ENCODE measurements at places on chromosomes 16 and 17.
A peak's percentile ranks its signal among the peaks of the same experiment; 100 is the strongest.

DNA sequence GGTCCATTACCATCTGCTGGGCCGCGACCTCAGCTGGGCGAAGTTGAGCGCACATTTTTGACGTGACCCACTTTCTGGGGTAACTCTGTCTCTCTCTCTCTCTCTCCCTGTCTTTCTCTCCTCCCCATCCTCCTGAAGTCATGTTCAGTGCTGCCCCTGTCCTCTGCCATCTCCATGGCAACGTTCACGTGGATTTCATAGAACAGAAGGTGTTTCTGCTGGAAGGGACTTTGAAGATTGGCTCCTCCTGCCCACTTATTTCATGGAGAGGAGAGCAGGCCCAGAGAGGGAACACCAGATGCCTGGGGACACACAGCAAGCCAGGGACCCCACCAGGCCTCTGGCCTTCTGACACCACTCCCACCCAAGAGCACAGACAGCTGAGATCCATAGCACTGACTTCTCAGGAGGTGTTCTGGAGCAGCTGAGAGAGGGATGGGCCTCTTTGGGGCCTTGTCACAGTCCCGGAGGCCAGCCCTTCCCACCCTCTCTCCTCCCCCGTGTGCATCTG lies 4.2 kb upstream of the CCNF start:
- DNase-seq, result no peak

- peak; percentile 36 for DNase-seq
These were observed 317 bp downstream of the TEFM start for GRCh38 chr17:30905742-30906100.

GRCh38 chr16:2295056-2295798 lies 27.3 kb upstream of the RNPS1 start:
- DNase-seq, result no peak

DNA sequence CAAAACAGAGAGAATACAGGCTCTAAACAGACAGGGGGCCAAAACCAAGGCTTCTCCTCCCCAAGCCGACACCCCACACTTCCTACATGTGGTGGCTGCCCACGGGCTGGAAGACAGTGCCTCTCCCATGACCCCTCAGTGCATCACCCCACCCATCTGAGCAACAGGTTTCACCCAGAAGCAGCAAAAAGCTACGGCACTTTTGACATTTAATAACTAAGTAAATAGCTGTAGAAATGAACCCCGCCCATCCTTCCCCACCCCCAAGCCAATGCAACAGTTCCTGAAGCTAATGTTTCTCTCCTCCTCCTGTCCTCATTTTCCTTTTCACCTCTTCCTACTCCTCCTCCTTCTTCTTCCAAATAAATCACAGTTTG lies 9.9 kb upstream of the SOX9 start:
- no peak for DNase-seq

- no peak for DNase-seq
These were observed 97.6 kb upstream of the HLF start for GRCh38 chr17:55167024-55167725.
